Stimulated activated CD8-positive, alpha-beta memory T cell treated with anti-CD3 and anti-CD28 coated beads, Interleukin-2, amount 100 ng/mL, for 48 hours (primary cell): ENCODE measurements at places on chromosomes 6 and 20.

- no peak for DNase-seq
These were observed 237.9 kb downstream of the BCAS1 start for GRCh38 chr20:53832499-53832898.

DNA sequence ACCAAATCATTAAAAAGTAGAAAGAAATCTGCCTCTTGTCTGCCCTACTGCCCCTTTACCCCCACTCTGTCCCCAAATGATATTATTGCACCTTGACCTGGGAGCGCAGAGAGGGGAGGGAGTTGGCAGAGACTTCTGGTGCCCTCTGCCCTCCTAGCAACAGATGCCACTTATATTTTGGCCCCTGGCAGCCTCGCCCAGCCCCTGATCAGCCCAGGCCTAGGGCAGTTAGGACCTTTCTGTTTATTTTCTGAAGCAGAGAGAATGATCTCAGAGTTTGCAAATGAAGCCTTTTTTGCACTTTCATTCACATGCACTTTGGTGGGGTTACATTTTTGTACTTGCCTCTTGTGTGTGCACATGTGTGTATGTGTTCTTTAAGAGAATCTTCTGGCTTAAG, 8.4 kb upstream of the SGK2 start:
- no peak for DNase-seq

- DNase-seq: no peak
These were observed 3.1 kb downstream of the FAM184A start for GRCh38 chr6:119075200-119075981.

- no peak for DNase-seq
These were observed 524.6 kb upstream of the JARID2 start for GRCh38 chr6:14721103-14721758.

DNA sequence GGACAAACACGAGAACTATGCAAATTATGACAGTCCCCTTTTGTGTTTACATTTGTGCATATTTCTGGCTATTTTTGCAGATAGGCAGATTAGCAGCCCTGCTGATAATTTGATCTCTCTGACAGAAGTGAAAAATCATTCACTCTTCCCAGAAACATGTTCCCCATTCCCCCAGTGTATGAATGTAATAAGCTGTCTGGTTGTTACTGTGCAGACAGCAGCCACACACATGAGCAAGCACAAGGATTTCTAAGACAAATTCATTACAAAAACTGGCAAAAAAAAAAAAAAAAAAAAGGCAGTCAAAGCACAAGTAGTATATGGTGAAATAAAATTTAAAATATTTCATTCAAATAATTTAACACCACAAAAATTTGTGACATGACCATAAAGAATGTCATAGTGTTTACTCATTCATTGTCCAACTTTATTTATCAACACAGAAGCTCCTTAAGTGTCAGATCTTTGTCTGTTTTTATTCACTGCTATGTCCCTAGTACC, 95.5 kb upstream of the VGLL2 start:
- DNase-seq: no peak

GRCh38 chr6:73719046-73719445, 23.0 kb downstream of the CD109 start:
- no peak for DNase-seq

- no peak for DNase-seq
These were observed 208.2 kb upstream of the ZNF217 start for GRCh38 chr20:53801609-53802370.

DNA sequence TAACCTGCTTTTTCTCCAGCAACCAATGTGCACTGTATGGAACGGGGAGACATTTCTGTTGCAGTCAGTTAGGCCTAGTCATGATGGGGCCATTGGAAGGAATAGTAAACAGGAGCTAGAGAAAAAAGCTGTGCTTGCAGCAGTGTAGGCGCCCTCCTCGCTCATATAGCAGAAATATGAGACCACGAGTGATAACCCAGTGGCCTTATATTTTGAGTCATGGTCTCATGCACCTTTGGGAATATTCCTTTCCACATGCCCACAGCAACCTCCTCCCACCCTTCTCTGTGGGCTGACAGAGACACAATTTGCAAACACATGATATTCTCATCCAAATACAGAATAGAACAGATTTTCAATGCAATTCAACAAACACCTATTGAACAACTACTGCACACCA, 248.9 kb upstream of the CITED2 start:
- no peak for DNase-seq

- no peak for DNase-seq
These were observed 268.0 kb upstream of the RNF217 start for GRCh38 chr6:124694139-124694705.

DNA sequence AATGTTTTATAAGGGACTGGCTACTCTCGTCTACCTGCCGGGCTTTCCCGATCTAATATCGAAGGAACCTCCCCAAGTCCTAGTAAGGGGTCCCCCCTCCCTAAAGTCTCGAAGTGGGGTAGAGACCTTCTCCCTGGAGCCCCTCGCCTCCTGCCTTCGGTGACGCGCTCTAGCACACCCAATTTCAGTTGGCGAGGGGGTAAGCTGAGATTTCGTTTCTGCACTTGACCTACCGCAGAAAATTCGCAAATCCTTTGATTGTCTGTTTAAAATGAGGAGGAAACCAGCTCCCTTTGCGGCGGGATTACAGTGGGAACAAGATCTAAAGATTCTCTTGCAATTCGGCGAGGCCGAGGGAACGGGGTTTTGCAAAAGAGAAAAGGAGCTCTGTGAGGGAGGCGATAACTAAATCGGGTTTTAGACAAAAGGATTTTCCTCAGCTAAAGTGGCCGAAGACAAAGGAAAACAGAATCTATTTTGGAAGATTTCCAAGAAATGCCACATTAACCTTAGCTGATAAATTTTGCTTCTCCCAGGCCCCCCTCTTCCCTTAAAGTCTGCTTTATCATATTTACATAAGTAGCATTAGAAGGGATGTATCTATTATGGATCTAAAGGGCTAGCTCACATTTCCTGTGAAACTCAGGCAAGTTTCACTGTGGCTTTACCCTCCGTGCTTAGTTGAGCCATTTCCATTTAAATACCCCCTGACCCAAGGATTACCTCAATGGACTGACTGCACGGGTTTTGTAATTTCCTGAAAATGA, 8.4 kb downstream of the SIM1 start:
- no peak for DNase-seq

GRCh38 chr6:169785566-169785965, 34.1 kb downstream of the ERMARD start:
- DNase-seq: no peak

- DNase-seq: no peak
These were observed 27.0 kb upstream of the ECI2 start for GRCh38 chr6:4162370-4162769.

GRCh38 chr6:30893001-30893591, 8.8 kb downstream of the DDR1 start:
- DNase-seq: no peak

GRCh38 chr6:71502956-71503355, 214.3 kb downstream of the OGFRL1 start:
- DNase-seq: no peak

GRCh38 chr20:32111156-32111686, 1.7 kb downstream of the TM9SF4 start:
- no peak for DNase-seq

DNA sequence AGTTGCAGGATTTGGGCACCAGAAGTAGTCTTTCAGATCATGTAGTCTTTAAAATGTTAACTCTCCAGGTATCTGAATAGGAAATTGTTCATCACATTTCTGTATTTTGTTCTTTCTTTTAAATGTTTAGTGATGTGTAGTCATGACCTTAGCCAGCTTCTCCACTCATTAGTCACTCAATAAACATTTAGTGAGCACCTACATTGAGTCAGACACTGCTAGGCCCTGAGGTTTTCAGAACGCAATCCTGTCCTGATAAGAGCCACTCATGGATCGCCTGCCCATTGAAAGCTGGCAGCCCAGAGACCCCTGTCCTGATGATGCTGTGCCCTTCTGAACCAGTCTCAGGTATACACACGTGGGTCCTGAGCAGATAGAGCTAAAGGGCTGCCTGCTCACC, 163.4 kb upstream of the HEY2 start:
- DNase-seq: no peak

DNA sequence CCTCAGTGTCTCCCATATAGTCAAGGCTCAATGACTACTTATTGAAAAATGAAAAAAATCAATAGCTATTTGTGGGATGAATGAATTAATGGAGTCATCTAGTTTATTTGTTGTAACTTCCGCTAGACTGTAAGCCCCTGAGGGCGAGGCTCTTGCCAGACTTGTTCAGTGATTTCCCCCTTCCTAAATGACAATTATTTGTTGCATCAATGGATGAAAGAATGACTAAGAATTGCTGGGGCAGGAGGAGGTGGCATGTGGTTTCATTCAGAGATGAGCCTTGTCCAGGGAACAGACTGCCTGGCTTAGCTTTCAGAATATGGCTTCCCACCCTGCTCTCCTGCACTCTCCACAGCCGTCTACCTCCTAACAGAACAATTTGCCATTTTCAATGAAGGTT, 1.1 kb upstream of the PRELID3B start:
- DNase-seq: no peak

GRCh38 chr6:19830171-19830570, 7.0 kb upstream of the ID4 start:
- no peak for DNase-seq

DNA sequence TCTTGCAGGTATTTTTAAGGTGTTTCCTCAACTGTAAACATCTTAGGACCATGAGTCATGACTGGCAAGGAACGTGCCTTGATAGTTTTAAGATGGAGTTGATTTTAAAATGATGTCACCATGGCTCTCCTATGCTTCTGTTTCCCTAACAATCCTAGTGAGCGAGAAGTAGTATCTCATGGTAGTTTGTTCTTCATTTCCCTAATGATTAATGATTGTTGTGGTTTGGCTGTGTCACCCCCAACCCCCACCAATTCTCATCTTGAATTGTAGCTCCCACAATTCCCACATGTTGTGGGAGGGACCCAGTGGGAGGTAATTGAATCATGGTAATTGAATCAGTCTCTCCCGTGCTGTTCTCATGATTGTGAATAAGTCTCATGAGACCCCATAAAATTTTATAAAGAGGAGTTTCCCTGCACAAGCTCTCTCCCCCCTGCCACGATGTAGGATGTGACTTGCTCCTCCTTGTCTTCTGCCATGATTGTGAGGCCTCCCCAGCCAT, 16.8 kb upstream of the BNIP5 start:
- DNase-seq: no peak

- no peak for DNase-seq
These were observed 59.2 kb upstream of the CD93 start for GRCh38 chr20:23145281-23145700.

DNA sequence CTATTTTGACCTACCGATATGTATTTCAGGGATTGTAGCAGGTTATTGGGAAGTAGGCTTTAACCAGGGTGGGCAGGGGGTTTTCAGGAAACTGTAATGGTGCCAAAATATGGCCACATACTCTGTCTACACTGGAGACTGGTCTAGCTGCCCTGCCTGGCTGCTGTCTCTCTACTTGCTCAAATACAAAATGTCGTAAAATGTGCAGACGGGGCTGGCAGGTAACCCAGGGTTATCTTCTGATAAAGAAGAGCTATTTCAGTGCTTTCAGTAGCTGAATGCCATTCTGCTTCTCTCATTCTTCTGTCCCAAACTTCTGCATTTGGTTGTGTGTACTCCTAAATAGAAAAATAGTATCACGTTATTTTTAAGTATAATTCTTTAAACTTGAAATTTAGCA, 616.2 kb downstream of the EPM2A start:
- no peak for DNase-seq

DNA sequence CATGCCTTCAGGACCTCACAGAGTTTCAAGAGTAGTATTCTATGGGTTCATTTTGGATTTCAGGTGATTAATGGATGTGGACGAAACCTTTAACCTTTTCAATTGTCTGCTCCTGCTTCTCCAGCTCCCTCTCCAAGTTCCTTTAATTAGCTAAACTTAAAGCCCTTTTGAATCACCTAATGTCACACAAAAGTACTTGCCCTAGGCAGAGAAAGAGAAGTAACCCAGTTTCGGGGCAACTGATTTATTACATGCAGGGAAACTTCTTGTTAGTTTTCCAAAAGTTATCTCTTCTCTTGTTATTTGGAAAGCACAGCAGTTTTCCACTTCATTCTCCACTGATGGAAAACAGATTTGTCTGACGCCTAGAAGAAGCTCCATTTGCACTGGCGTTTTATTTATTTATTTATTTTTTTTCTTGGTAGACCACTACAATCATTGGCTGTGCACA, 407.7 kb upstream of the JARID2 start:
- DNase-seq: no peak

DNA sequence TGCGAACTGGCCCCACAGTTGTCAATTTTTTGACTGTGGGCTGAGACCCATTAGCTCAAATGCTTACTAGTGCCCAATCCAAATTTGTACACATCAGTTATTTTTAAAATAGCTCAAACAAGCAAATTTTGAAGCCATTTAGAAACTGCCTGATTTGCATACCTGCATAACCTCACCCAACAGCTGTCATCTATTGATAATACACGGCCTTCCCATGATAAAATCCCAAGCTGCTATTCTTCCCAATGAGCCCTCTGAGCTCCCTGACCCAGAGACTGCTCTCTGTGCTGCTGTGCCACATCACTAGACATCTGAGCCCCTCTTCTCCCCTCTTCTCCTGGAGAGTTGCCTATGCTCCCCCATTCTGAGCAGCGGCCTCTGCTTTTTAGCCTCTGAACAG, 140.5 kb upstream of the EEF1E1 start:
- no peak for DNase-seq

GRCh38 chr6:148745926-148746325, 904 bp upstream of the UST start:
- no peak for DNase-seq

DNA sequence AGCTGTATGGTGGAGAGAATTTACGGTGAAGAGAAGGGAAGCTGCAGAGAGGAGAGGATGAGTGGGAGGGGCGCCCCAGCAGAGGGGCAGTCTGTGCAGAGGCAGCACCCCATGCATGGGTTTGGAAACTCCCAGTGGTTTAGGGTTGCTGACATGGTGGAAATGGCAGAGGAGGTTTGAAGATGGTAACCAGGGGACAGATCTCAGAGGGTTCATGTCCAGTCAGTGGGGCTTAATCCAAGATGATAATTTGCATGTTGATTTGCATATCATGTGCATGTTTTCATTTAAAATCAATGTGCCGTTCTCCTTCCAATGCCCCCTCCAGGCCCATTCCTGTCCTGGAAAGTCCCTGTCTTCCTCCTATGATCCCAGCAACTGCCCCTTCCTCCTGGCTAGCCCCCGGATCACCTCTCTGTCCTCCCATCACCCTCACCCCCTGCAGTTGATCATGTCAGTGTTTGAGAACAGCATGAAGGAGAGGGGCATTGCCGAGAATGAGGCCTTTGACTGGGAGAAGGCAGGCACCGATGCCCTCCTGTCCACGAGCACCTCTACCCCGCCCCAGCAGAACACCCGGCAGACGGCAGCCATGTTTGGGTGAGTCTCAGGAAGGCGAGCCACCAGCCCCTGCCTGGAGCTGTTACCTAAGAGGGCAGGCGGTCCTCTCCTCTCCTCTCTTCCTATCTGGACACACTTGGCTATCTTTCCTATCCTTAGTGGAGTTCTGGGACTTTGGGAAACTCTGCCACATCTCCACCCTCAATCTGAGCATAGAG, 14.3 kb downstream of the TTBK1 start:
- DNase-seq: no peak

- no peak for DNase-seq
These were observed 97.3 kb downstream of the CENPW start for GRCh38 chr6:126437205-126437604.

GRCh38 chr6:3287308-3287707, 28.6 kb downstream of the PSMG4 start:
- no peak for DNase-seq
